Right renal cortex interstitium (tissue), 3 donors: ENCODE measurements at places on chromosomes 2 and 18. TPM values are rescaled to one million over a fixed set of nuclear protein-coding genes. Genes with fewer than 3 reads are reported as not detected.

RNU2-63P gene
- not detected for polyA plus RNA-seq

CSRNP3 gene
- polyA plus RNA-seq: 9.7 TPM

C1QL2 gene
- not detected for polyA plus RNA-seq

NEU2 gene
- not detected for polyA plus RNA-seq

DSG3 gene
- not detected for polyA plus RNA-seq

SAP130 gene
- 27.7 TPM for polyA plus RNA-seq

DSC2 gene
- 47.6 TPM for polyA plus RNA-seq

DSG4 gene
- polyA plus RNA-seq: 0.03 TPM

DNA sequence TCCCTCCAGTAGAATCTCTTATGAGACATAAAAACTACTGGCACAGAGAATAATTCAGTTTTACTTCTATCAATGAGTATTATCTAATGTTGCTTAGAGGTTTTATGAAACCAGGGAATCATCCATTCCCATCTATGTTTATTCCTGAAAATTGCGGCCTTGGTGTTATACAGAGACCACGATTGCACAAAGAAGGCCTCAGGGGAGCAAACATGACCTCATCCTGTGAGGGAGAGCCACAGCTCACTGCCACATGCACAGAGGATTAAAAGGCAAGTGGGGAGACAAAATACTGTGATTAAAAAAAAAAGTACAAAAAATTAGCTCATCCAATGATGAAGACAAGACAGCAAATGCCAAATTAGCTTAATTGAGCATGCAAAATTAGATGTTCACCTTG, 111.8 kb upstream of the SLC35G4 start:
- DNase-seq: no peak

DNA sequence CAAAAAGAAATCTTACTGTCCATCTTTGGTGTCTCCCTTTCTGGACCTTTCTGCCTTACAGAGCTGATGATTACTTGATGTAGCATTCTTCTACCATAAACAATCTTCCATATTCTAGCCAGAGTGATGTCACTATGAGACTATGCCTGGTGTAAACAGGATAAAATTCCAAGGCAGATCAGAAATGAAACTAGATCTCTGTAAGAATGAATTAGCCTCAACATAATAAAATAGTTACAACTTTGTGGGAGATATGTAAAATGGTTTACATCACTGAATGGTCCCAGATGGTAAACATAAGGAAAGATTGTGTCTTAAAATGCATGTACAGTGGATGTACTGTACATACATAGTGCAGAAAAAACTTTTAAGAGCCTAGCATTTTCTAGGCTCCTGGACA, 112.3 kb upstream of the ZNF521 start:
- no peak for DNase-seq

DNA sequence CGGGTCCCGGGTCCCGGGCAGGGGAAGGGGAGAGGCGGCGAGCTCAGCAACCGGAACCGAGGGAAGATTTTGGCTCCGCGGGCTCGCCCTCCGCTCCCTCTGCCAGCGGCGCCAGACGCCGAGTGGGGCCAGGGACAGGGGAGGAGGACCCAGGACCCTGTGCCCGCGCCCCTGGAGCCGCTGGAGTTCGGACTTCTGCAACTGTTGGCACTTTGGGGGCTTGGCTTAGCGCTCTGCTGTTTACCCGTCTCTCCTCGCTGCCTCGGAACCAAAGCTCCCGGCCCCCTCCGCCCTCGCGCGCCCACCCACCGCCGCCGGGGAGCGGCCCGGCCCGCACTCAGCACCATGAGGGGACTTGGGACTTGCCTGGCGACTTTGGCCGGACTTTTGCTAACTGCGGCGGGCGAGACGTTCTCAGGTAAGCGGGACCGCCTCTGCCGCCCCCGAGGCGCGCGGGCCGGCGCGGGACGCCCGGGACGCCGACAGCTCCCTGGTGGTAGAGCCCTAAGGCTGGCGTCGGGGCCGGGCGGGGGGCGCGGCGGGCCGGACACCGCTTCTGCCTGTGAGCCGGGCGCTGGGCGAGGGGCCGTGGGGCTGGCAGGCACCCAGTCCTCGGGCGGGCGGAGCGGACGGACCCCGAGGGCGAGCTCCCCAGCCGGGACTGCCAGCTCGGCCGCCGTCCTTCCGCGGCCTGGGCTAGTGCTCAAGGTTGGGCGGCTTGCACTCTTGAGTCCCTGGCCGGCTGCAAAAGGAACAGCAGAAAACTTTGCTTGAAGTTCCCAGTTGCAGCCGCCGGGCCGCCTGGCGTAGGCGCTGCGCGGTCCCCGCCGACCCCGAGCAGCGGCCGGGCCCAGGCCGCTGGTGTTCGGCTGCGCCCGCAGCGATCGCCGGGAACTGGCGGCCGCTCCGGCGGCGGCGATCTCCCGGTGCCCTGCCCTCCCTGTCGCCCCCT, 634 bp downstream of the PTPRM start:
- DNase-seq: no peak

DNA sequence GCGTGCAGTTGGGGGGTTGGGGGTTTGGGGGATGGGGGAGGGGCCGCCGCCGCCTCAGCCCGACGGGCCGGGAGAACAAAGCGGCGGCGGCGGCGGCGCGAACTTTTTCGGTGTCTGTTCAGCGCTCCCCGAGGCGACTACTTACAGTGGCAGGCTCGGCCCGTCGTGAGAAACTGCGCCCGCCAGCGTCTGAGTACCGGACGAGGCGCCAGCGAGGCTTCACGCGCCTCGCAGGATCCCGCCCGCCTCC, 172 bp downstream of the PRKD3 start:
- no peak for DNase-seq

- no peak for DNase-seq
Observed at GRCh38 chr18:58893388-58894099, 28.9 kb downstream of the ZNF532 start.

DNA sequence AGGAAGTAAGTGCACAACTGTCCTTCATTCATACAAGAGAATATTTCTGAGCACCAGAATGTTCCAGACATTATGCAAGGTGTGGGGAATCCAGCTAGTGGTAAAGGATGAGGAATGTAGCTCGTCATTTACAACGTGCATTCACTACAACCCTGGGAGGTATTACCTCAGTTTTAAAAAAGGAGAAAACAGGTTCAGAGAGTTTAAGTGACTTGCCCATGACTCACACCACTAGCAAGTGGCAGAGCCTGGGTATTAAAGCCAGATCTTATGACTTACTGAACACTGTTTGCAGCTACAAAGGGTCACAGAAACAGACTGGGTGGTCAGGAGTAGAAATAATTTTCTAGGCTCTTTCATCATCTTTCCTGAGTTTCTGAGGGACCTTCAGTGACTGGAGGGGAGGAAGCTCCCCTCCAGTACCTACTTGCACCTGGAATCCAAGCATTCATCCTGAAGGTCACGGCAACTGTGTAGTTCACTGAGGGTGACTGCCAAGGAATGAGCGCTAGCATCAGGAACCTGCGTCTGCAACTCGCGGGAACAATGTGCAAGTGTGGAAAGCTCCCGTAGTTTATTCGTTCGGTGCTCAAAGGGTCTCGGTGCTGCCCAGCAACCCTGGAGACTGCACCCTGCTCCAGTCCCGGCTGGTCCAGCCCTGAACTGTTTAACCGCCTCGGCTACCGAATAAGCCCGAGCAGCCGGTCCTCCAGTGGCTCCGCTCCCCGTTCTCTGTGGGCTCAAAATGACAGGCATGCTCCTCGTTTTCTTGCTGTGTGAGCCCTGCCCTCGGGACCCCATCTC, 647 bp downstream of the CCDC121 start:
- no peak for DNase-seq

DNA sequence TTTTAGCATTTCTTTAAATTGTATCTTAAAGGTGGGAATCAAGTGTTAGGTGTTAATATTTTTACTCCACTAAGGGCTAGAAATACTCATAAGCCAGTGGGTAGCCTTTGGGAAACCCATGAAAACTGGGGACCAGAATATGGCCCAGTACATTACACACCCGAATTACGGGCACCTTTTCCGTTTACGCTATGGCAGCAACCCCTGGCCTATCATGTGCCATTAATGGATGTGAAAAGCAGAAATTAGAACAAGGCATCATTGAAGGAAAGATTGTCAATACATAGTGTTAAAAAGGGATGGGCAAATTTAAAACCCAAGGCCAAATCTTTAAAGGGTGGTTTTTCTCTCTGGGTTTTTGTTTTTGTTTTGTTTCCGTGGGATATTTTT, 781 bp downstream of the FARP2 start:
- DNase-seq: no peak

GRCh38 chr2:226909126-226909525, 73.3 kb downstream of the RHBDD1 start:
- DNase-seq: no peak

DNA sequence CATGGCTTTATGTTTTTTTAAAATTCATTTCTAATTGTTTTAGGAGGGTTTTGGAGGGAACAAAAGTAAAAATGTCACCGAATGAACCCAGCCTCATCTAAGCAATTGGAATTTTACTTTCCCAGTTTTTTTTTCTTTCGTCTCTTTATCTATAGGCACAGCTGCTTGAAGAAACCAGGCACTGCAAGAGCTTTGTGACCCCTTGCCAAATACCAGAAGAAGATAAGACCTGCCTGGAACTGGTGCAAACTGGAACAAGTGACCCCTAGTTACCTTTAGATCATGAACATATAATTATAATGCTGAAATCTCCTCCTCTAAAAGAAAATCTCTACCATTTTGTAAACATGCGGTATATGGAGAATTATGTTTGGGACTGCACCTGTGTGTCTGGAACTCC, 100.9 kb downstream of the TSN start:
- DNase-seq: no peak

DNA sequence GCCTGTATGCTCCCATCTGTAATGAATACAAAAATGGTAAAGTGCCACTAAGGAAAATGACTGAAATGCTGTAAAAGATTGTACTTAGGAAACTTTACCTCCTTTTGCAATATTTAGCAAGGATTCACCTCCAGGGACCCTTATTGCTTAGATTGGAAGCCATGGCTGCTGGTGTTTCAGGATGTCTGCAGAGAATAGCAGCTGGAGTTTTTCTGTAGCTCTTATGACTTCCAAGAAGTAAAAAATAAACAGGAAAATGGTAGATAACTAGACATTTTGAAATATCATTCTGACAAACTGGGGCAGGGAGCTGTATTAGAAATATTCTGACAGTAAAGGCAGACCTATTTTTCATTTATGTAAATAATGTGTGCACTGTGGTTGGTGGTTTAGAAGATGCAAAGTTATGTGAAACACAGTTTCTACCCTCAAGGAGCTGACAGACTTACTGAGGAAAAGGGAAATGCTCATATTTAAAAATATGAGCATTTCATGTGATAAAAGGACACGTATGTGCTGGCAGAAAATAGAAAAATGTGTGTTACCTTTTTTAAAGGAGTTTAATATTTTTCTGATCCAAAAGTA, 224.9 kb upstream of the BOD1L2 start:
- no peak for DNase-seq

- DNase-seq: no peak
Observed at GRCh38 chr2:147609301-147609700, 235.5 kb upstream of the ACVR2A start.

DNA sequence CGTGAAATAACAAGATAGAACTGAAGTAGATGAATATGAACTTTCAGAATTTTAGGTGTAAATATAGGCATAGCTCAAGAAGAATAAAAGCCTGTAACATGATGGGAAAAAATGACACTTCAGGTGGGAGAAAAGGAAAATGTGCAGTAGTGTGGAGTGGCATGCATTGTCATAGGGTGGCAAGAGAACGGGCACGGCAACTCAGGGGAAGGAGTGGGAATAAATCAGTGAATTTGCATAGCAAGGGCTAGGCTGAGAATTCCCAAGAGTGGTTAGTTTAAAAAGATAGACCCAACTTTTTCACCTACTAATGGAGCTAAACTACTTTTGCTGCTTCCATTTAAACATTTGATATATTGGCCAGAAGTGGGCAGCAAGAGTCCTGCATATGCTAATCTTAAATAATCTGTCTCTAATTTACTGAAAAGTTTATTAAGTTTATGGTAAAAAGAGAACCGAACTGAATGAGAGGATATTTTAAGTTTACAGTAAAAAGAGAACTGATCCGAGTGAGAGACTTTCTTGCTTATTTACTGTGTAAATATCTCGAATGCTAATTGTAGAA, 228.1 kb downstream of the CTNNA2 start:
- no peak for DNase-seq

DNA sequence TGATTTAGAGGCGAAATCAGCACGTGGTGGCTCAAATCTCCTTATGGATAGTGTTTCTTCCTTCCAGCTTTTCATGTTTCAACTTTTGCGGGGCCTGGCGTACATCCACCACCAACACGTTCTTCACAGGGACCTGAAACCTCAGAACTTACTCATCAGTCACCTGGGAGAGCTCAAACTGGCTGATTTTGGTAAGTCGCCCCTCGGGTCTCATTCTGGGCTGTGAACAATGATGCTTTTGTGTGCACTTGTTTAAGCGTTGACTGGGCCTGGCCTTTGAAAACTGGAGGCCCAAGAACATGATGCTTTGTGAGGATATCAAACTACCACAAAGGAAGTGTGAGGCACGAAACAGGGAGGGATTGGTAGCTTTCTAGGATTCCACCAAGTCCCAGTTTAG, 27.4 kb downstream of the CDK15 start:
- DNase-seq: no peak

GRCh38 chr18:6294148-6294784, 120.4 kb downstream of the L3MBTL4 start:
- no peak for DNase-seq

DNA sequence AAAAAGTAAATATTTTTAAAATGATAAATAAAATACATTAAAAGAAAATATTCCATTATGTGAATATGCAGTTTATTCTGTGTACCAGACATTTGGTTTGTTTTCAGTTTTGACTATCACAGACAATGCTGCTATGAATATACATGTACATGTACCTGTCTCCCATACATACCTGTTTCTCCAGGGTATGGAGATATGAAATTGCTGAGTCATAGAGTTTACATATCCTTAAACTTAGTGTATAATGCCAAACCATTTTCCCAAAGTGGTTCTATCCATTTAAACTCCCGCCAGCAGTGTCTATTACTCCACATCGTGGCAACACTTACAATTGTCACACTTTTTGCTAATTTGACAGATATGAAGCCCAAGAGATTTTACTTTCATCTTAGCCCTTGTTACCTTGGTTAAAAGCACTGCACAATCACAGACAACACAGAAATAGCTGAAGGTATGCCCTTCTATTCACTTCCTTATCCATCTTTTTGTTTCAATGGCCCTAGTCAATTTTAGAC, 56.3 kb downstream of the ZNF521 start:
- DNase-seq: no peak

DNA sequence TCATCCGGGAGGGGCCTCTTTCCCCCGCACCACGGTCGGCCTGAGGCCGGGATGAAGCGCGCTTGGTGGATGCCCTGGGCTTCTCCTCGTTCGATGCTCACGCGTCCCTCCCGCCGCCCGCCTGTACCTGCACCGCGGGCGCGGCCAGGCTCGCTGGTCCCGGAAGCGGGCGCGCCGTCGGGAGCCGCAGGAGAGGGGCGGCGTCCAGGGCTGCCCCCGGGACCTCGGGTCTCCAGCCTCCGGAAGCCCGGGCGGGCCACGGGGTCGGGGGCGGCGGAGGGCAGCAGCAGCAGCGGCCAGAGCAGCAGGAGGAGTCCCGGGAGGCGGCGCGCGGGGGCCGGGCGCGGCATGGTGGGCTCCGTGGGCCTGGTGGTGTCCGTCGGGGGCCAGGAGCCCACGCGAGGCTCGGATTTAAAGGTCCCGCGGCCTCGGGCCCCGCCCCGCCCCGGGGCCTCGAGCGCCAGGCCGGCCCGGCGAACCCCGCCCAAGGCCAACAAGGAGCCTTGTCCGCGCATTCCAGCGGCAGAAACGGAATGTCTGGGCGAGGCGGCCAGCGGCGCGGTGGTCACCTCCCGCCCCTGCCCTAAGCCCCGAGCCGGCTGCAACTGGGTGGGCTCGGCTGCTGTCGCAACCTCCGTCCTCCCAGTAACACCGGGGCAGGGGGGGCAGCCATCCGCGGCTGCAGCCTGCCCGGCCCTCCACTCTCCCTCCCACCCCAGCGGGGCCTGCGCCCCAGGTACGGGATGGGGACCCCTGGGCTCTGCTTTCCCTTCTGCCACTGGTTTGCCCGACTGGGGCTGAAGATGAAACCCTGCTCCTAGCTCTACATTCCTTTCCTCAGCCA, at the start of gene MATN3:
TSS of gene MATN3 (minus strand) at position 387 of the 844 bp plus-strand sequence. CDS start at position 350, 37 bp downstream.
- no peak for DNase-seq
